ENCODE measurements at places on chromosomes 6 and 20.
A peak's percentile ranks its signal among the peaks of the same experiment; 100 is the strongest.

- DNase-seq, result peak; percentile 74
Measured at GRCh38 chr6:37819802-37820717, 533 bp downstream of the ZFAND3 start.

- no peak for DNase-seq
Measured at GRCh38 chr6:120173250-120173649, 823.7 kb upstream of the MAN1A1 start.

GRCh38 chr6:15522427-15522826, 140.4 kb downstream of the DTNBP1 start:
- DNase-seq, result no peak

- DNase-seq, result peak; percentile 10
Measured at GRCh38 chr6:116136933-116137340, 11.0 kb upstream of the COL10A1 start.

GRCh38 chr6:167247814-167248595, 43.1 kb upstream of the UNC93A start:
- no peak for DNase-seq

- no peak for DNase-seq
Measured at GRCh38 chr20:59007665-59008511, 834 bp upstream of the CTSZ start.

DNA sequence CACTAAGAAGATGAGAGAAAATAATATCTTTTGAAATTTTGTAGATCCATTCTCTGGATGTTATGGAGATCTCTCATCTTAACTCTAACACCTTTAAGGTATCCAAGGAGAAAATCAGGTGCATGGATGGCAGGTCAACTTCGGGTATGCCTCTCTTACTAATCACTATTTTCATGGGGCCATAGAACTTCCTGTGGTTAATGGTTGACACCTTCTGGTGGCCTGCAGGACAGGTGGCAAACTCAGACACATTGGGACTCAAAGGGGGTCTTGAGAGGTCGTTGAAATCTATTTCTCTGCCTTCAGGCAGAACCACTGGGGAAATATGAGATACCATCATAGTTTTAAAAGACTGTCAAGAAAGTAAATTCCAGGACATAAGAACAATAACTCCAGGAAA, 76.5 kb downstream of the ADAT2 start:
- no peak for DNase-seq

DNA sequence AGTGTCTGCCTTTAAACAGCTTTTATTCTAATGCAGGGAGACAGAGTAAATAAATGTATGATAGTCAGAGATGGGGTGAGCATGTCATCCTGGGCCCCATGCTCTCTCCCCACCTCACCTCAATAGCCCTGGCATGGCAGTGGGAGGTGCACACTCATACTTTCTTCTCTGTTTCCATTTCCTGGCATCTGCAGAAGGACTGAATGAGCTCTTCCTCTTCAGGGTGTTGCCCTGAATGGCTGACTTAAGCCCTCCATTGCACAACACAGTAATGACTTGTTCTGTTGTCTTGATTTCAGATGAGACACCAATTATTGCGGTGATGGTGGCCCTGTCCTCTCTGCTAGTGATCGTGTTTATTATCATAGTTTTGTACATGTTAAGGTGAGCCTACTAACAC, 57.0 kb upstream of the GNRH2 start:
- peak; percentile 53 for DNase-seq

DNA sequence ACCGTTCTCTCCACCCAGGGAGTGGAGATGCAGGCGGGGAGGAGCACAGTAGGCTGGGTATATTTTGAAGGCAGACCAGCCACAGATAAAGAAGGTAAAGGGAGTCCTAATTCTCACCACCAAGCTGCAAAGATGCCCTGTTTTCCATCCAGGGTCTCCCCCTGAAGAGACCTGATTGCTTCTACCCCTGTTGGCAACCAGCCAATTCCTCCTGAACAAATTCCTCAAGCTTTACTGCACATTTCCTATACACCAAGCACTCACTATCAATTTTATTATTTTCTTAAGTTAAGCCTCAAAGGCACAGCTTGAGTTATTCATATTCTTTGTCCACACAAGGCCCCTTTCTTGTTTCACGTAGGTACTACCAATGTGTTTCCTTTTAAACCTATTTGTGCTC, 214.4 kb downstream of the EYA2 start:
- no peak for DNase-seq

DNA sequence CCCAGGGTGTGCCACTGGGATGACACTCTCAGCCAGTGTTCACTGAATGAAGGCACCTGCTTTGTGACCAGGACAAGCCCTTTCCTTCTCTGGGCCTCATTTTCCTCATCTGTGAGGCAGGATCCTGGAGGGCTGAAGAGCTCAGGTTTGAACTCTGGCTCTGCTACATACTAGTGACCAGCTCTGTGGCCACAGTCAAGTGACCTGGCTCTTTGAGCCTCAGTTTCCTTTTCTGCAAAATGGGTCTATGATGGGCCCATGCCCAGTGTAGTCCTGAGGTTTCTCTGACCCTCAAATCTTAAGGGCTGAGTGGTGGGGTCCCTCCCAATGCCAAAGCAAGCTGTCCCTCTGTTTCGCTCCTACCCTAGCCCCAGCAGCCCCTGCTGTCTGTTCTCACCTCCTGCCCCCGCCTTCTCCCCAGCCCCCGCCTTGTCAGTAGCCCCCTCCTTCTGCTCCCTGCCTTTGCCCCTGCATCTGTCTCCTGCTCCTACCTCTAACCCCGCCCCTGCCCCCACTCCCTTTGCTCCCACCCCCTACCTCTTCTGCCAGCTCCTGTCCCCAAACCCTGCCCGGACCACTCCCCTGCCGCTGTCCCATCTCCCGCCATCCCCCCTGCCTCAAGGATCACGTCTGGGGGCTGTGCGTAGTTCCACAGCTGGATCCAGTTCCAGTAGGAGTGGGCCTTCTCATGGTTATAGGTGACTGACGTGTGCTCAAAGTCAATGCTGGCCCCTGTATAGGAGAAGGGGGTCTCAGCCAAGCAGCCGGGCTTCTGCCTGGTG, 17.0 kb downstream of the SUN5 start:
- no peak for DNase-seq

GRCh38 chr6:115668781-115669180, 391.9 kb downstream of the FRK start:
- no peak for DNase-seq

Measured in cardiac fibroblast (primary cell).